ENCODE measurements at places on chromosomes 5 and 9.

DNA sequence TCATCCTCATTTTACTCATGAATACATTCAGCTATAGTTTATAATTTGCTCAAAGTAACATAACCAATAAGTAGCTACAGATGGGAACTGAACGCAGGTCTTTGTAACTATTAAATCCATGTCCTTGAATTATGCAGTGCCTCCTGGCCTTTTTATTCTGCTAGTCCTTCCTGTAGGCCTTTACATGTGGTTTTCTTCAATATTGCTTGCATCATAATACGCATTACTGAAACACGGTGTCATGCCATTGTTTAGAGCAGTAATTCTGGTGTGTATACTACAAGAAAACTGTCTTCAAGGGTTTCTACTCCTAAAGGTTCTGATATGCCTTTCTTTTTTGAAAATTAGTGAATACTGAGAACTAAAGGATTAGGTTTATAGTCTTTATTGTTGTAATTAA lies 20.7 kb downstream of the CWC27 start:
- no peak for DNase-seq

DNA sequence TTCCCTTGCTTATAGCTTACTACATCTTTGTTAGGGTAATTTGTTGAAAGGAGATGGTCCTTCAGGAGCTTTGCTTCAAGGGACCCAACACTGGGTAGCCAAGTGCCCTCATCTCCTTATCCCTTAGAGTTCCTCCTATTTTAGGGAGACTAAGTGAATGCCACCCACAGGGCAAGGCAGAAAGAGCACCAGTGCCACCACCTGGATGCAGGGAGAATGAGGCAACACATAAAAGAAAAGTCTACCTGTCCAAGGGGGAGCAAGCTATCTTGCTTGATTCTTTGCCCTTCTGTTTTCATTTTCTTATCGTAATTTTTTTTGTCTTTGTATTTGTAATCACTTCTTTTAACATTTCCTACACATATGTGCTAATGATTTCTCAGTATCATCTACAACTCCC lies 205.5 kb downstream of the NPR3 start:
- DNase-seq = no peak

GRCh38 chr9:35667939-35668338 lies 2.9 kb upstream of the ARHGEF39 start:
- DNase-seq = no peak

- DNase-seq = no peak
Measured at GRCh38 chr5:173884402-173885053, 3.6 kb upstream of the CPEB4 start.

DNA sequence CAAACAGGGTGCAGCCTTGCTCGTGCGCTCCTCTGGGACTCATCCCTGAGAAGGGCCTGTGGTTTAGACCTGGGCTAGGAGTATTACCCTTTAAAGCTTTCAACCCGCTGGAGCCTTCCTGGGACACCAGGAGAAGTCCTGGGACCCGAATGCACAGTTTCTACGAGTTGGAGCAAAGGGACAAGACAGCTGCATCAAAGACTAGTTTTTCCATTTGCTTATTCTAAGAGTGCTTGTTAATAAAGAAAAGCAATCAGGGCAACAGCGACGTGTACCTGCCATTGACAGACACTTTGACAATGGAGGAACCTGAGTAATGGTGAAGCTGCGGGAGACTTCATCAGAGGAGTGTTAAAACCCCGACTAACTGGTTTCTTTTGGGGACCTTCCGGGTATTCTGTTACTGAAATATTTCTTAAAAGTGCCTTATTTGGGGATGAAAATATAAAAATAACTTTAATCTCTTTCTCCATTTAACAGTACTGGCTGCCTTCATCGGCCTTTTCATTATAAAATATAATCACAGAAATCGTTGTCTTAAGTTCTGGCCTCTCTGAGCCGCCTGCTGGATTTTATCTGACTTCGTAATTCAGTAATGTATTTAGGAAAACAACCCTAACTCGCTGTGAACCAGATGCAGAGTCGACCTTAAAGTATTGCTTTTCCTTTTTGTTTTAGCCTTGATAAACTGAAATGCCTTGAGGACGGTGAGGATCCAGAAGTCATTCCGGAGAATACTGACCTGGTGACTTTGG lies 732 bp downstream of the SNAPC3 start:
- DNase-seq = peak; percentile 45

GRCh38 chr9:134838651-134839454 lies 41.8 kb upstream of the FCN2 start:
- DNase-seq = no peak

DNA sequence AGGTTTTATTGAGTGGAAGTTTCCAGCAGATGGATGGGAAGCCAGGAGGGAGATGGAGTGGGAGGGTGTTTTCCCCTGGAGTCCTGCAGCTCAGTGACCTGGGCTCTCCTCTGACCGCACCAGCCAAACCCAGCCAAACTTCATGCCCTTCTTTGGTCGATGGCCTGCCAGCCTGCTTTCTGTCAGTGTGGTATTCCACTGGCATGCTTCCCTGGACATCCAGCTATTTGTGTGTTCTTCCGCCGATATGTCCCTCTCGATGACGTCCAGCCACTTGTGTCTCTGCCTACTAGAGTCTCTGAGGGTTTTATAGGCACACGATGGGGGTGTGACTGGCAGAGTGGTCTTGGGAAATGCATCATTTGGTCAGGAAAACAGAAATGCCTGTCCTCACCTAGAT lies 33.8 kb downstream of the GPBP1 start:
- DNase-seq = no peak

GRCh38 chr9:125829743-125830142 lies 82.6 kb downstream of the PBX3 start:
- peak; percentile 44 for DNase-seq

GRCh38 chr9:77899679-77900354 lies 131.8 kb downstream of the GNAQ start:
- no peak for DNase-seq

DNA sequence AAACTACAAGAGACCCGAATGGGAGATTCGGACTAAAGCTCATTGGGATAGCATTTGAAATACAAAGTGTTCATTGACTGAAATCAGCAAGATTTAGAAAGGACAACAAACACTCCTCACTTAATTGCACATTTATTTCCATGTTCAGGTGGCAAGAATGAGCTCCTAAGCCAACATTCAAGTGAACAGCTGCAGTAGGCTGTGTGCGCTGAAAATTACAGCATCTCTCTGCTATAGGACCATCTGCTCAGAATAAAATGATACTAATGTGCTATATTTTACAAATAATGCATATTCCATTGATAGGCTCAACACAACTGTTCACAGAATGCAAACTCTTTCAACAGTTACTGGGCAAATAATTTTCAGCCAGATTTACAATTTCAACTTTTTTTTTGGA lies 61.8 kb downstream of the ELAVL2 start:
- DNase-seq = no peak

- DNase-seq = no peak
Measured at GRCh38 chr5:40308867-40309266, 370.8 kb upstream of the PTGER4 start.

DNA sequence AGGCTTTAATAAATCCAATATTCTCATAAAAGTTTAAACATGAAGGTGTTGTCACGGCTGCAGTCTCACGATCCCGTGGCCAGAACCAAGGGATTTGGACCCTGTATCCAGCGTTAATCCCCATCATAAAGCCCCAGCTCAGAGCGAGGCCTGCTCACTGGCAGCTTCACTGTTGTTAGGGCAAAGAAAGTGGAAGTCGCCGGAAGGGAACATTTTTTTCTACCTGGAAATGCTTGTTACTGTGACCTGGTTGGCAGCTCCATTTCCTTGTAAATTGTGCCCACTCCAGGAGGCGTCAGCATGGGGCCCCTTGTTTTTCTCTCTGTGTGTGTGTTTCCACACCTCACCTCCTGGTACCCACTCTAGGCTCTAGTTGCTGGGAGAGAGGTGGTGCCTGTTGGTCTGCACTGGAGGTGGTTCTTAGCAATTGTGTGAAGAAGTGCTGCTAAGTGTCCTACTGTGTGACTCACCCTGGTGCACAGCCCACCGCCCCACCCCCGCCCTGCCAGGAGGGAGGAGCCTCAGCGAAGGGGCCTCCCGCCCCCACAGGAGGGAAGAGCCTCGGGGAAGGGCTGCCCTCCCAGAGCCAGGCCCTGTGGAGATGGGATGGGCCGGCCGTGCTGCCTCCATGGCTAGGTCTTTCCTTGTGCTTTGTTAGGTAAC lies 105.1 kb downstream of the EHMT1 start:
- DNase-seq = no peak

DNA sequence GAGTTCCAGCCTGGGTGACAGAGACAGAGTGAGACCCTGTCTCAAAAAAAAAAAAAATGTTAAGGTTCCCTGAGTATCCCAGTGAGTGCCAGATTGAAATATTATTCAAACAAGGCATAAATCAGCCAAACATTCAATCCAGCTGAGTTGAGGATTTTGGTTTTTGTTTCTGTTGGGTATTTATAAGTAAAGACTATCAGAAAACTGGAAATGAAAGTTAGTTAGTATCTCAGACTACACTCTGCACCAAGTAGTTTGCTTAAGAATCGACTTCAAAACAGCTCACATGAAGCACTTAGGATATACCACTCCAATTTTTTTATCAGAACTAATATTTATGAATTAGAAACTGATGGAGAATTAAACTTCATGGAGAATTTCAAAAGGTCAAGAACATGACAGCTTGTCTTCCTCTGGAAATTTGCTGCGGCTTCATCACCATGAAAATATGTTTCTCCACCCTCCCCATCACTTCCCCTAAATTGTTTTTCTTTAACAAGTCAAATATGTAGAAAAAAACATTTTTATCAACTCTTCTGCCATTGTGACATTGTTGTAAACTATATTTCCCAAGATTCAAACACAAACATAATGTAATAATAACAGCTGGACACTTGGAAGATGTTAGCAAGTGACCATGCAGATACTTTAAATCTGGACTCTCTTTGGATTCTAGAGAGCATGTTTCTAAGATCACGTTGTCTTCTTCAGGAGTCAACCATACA lies 110.0 kb upstream of the PTGER4 start:
- DNase-seq = no peak

DNA sequence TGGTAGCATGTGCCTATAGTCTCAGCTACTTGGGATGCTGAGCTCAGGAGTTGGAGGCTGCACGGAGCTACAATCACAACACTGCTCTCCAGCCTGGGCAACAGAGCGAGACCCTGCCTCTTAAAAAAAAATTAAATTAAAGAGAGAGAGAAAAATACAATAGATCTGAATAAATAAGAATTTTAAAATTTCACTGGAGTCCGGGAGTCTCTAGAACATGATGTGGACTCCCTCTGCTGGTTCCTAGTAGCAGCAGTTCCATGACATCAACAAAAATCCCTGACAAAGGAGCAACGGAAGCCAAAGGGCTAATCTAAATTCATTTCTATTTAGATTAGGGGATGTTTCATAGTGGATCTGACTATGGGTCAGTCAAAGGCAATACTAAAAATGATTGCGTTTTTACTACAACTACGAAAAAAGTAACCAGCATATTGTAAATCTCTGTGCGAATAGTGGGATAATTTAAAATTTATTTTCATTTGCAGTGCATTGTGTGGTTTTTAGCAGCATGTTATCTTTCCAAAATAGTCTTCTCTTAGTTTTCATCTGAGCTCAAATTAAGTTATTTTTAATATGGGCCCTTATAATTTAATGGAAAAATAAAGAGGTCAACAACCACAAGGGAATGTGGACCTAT lies 6.7 kb downstream of the INIP start:
- DNase-seq = peak; percentile 50

DNA sequence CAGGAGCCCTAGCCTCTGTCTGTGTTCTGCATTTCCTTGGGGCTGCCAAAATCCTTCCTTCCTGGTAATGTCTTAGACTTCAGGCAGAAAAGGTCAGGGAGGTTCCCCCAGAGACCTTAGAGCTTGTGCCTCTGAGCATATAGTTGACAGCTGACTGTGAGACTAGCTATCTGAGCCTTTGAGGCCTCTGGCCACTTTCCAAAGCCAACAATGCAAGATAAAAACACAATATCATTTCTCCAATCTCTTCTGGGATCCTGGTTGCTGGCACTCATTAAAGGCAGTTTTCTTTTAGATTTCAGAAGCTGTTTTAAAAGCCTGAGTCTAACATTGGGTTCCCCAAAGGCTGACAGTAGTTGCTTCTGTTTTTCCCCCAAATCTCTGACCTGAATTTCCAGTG lies 13.2 kb upstream of the GLRA1 start:
- DNase-seq = no peak

DNA sequence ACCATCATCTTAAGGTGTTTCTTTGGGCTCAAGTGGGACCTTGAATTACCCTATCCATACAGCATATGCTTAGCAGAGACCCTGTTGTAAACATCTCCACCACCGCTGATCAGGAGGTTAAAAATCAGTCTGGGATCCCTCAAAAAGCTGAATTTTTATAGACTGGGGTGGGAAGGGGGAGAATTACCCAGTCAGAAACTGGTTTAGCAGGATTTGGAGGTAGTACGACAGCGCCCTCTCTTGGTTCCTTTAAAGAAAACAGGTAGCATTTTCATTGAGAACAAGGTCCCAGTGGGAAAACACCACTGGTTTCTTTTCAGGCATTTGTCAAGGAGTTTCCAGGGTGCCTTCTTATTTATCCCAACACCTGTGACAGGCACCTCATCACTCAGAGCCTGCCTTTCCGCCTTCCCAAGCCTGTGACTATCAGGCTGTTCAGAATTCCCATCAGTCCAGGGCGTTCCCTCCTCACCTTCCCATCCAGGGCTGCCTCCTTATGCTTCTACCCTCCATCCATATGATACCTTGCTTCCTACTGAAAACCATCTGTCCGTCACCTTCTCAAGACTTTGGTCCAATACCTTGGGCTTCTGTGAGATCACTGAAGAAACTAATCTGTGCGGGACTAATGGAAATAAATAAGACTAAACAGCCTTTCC lies 203.8 kb upstream of the RAI14 start:
- peak; percentile 8 for DNase-seq

GRCh38 chr5:6048746-6049145 lies 329.6 kb downstream of the MED10 start:
- DNase-seq = no peak

GRCh38 chr5:169339869-169340268 lies 38.9 kb upstream of the SLIT3 start:
- DNase-seq = no peak

DNA sequence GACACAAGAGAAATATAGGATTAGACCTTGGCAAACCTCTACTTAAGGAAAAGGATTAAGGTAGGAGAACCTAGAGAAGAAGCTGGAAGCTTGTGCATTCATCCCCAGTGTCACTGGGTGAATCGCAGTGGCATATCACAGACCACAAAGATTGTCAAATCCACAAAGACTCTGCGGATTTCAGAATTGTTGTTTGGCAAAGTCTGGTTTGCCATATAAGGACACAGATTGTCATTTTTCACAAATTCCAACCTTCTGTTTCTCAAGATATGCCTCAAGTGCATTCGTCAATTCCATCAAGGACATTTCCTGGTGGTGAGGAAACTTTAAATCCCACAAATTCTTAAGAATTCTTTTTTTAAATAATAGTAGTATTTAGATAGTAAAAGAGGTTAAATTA lies 395.1 kb upstream of the PAPPA start:
- DNase-seq = no peak

GRCh38 chr5:168238463-168238862 lies 53.0 kb upstream of the WWC1 start:
- no peak for DNase-seq

DNA sequence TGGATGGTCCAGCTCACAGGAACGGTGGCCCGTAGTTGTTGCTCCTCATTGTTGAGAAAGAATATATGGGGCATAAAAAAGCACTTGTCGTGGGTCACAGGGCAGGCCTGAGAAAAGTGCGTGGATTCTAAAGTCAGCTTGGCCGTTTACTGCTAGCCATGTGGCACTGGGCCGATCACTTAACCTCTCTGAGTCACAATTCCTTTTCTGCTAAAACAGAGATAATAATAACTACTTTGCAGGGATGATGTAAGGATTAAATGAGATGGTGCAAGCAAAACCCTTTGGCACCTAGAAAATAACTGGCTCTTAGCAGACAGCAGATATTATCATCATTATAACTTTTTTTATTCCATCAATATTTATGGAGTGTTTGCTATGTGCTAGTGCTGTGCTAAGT lies 579.7 kb downstream of the CCDC171 start:
- no peak for DNase-seq

Measured in dermis microvascular lymphatic vessel endothelial cell (primary cell).